Stimulated activated CD8-positive, alpha-beta memory T cell treated with anti-CD3 and anti-CD28 coated beads, Interleukin-12 subunit alpha, Interleukin-12 subunit beta, amount 100 ng/mL, for 1 hour (primary cell): ENCODE measurements at places on chromosomes 7 and 10.
A peak's percentile ranks its signal among the peaks of the same experiment; 100 is the strongest.

DNA sequence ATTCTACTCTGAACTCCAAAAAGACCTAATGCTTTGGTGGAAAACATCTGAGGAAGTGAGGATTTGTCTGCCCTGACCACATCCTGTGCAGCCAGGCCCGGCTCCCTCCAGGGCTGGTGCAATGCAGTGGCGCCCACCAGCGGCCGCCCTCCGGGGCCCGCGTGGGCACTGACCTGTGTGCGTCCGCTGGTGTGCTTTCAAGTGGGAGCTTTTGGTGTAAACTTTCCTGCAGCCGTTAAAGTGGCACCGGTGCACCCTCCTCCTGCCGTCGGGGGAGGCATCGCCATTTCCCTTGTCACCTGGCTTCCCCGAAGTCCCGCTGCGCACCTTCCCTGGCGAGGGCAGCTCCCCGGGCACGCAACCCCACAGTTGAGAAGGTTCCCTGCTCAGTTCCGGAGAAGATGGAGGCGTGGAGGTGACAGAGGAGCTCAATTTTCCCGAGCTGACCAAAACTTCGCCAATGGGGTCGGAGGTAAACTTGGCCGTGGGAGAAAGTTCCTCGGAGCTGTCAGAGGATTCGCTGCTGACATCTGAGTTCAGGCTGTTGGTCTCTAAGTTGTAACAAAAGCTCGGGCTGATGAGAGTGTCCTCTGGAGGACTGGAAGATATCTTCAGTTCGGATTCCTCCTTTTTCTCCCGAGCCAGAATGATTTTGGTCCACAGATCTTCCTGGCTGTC, 3.4 kb downstream of the KLF6 start:
- no peak for DNase-seq

- no peak for DNase-seq
Observed at GRCh38 chr7:36310897-36311296, 78.8 kb upstream of the ANLN start.

DNA sequence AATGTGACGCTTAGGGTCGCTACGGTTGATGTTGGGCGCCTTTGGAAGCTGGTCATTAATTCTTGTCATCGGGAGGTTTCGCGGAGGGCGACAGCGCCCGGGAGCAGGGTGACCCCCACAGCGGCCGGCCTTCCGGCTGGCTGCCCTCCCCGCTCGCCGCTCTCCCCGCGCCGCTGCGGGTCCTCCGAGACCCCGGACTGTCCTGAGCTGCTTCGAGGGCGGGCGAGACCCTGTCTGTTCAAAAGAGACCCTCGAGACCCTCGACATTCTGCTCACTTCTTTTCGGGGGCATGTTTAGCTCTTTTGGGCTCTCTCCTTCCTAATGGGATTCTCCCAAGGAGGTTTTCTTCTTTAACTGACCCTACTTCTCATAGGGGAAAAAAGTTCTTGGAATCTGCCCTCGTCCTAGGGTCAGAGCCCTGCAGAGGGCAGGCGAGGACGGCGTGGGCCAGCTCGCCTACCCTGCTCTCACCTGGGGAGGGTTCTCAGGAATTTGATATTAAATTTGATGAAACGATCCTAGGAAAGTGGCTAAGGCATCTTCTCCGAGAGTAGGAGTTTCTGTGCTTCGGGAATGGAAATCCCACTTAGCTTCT, 257.0 kb downstream of the OTUD1 start:
- DNase-seq: no peak

- DNase-seq: no peak
Observed at GRCh38 chr7:129067943-129068548, 13.1 kb upstream of the TNPO3 start.

GRCh38 chr7:28032738-28033380, 147.7 kb downstream of the JAZF1 start:
- no peak for DNase-seq

DNA sequence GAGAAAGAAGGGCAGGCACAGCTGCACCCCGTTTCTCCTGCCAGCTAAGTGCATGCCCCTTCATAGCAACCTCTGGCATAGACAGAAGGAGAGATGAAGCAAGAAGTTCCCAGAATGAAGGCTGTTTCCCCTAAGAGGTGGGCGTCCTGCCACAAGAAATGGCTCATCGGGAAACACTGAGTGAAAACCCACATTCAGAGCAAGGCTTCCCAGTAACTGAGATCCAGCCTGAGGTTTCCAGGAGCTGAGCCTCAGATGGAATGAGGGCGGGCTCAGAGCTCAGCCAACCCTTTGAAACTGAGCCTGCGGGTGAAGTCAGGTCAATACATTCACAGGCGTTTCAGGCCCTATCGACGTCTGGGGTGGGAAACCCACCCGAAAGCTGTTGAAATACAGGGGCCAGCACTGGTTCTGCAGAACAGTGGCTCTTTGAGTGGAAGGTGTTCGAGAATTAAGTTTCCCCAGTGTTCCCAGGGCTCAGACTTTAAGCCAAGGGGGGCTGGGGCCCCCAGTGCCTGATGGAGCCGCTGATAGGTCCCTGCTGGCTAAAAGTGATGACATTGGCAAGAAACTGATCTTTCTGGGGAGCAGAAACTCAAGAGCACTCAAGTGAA, 510.2 kb downstream of the RPS24 start:
- no peak for DNase-seq

- DNase-seq: no peak
Observed at GRCh38 chr7:69864274-69864673, 266.0 kb downstream of the AUTS2 start.

GRCh38 chr7:47669178-47669891, 87.4 kb upstream of the TNS3 start:
- DNase-seq: no peak

- no peak for DNase-seq
Observed at GRCh38 chr10:1368842-1369171, 312.6 kb downstream of the WDR37 start.

- DNase-seq: no peak
Observed at GRCh38 chr10:119734396-119735332, 8.8 kb downstream of the INPP5F start.

GRCh38 chr10:122128357-122128756, 139.4 kb downstream of the TACC2 start:
- DNase-seq: no peak

GRCh38 chr10:35726846-35727245, 84.8 kb upstream of the FZD8 start:
- DNase-seq: no peak

- no peak for DNase-seq
Observed at GRCh38 chr7:74485611-74486010, 31.9 kb downstream of the GTF2IRD1 start.

GRCh38 chr7:106542550-106543220, 118.3 kb downstream of the CCDC71L start:
- no peak for DNase-seq

GRCh38 chr7:27910326-27910725, 170.4 kb downstream of the TAX1BP1 start:
- DNase-seq: no peak

DNA sequence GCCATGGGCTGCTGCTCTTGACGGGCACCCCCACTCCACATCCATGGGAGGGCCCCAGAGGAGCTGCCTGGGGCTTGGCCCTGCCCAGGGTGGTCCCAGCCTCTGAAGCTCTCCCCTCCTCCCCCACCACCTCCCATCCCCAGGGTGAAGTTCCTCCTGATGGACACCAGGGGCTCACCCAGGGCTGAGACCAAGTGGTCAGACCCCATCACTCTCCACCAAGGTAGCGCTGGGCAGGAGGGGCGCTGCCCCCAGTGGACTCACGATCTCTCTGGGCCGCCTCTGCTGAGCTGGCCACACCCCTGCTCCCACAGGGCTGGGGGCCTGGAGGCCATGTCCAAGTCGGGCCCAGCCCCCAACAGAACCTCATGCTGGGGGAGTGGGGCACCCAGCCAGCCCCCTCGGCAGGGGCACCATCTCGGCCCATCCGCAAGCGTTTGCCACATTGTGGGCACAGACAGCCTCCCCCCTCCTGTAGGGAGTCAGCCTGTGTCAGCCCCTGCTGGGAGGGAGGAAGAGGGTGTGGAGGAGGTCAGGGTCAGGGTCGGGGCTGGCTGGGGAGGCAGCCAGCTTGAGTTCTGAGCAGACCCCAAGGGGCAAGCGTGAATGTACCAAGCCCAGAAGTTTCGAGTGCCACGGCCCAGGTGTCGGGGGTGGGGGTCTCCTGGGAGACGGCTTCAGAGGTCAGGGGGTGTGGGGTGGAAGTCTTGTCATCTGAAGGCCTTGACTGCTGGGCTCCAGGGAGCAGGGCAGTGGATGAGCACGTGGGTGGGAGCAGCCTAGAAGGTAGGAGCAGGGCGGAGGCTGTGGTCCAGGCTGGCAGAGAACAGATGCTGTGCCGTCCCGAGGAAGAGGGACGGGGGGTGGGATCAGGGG, 2.8 kb downstream of the UPK3B start:
- DNase-seq: no peak

- DNase-seq: no peak
Observed at GRCh38 chr10:329361-330099, 194.3 kb downstream of the ZMYND11 start.

GRCh38 chr7:86504229-86504628, 139.5 kb upstream of the GRM3 start:
- no peak for DNase-seq

GRCh38 chr7:55898287-55898686, 11.0 kb downstream of the ZNF713 start:
- no peak for DNase-seq

- peak; percentile 16 for DNase-seq
Observed at GRCh38 chr10:122911889-122912484, 1.6 kb downstream of the FAM24A start.

DNA sequence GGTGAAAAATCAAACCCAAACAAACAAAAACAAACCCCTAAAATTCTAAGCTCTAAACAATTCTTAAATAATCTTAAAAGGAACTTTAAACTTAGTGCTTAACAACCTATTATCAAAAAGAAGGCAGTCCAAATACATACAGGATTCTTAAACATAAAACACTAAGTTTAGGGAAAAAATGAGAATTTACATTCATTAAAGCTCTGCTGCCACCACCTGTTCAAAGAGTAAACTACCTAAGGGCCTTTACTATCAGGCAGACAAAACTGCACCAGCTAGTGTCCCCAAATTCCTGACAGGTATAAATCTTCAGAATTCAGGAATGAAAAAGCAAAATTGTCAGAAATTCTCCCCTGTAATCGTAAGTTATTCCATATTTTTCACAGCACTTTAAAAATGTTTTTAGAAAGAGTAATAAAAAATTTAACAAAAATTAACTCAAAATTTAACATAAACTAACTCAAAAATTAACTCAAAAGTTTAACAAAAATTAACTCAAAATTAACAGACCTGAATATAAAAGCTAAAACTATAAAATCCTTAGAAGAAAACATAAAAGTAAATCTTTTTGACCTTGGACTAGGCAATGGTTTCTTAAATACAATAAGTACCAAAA, 55.1 kb downstream of the PDZD8 start:
- no peak for DNase-seq

DNA sequence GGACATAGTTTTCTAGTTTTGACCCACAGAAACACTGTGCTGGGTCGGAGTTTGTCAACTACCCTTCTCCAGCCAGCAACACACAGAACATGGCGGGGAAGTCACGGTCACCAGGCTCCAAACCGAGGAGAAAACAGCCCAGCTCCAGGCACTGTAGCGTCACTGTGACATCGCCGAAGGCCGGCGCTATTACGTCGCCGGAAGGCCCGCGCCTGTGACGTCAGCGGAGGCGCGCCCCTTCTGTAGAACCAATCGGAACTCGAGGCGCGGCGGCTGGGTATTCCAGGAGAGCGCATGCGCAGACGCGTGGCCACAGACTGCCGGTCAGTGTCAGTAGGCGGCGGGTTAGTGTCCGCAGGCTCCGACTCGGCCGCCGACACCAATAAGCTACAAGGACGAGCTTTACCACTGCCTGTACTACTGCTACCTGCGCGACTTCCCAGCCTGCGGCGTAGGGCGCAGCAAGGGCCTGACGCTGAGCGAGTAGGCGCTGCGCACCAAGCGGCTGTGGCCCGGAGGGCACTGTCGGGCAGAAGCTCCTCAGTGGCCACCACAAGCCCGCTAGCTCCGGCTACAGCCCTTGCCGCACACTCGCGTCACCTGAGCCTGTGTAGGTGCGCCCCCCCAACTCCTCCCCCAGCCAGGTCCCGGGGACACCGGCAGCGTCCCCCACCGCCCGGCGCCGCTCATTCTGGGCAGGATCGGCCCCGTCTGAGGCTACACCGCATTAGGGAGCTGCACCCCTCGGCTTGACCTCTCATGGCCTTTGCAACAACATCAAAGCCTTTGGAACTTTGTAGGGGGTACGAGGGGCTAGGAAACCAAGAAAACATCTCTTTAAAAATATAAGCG, 35.1 kb upstream of the SRRM3 start:
- peak; percentile 84 for DNase-seq

DNA sequence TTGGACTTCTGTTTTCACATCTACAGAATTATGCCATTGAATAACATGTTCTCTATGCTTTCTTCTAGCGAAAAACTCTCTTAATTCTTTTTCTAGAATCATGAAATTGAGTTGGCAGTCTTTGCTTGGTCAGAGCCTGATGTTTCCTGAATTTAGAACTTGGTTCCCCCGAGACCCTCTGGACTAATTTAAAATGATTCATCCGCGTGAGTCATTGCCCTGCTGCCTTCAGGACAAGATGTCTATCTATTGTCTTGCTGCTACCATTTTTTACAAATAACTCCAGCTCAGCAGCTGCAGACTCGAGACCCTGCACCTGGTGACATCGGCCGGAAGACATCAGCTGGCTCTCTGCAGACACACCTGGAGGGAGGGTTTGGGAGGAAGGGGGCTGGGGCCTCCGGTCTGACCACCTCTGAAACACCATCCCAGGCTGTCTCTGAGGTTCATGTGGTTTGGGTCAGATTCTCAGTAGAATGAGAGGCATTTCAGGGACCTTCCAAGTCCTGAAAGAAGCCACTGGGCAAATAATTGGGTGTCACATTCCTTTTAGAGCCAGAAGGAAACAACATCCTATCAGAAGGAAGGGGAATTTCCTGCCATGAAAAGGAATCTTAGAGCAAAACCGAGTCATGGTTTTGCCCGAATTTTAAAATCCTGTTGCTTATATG, 20.9 kb upstream of the KLF6 start:
- DNase-seq: no peak

GRCh38 chr10:126126866-126127265, 230.5 kb downstream of the FANK1 start:
- DNase-seq: no peak

DNA sequence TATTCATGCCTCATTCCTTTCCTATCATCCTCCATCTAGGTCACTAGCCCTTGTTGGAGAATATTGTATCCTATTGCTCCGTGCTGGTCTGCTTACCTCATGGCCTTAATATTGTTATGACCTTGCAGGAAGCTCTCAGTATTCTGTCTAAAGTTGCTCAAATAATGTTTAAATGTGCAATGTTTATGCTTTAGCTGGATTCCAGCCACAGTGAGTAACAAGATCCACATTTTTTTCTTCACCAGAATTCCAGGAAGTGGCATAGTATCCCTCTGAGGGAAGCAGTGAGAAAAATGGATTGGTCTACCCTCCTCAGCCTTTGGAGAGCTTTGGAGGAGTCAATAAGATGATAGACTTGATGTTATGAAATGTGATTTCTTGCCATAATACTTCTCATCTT, 402.6 kb downstream of the NRG3 start:
- no peak for DNase-seq

GRCh38 chr7:24883622-24884013, 96.4 kb downstream of the OSBPL3 start:
- no peak for DNase-seq

GRCh38 chr10:93149761-93150160, 76.1 kb downstream of the CYP26A1 start:
- no peak for DNase-seq
